Activated CD8-positive, alpha-beta memory T cell treated with anti-CD3 and anti-CD28 coated beads for 48 hours (primary cell): ENCODE measurements at places on chromosomes 5 and 9.

GRCh38 chr5:115069087-115069968, 100.4 kb downstream of the TRIM36 start:
- no peak for DNase-seq

GRCh38 chr5:98042521-98042920, 730.9 kb upstream of the RGMB start:
- DNase-seq: no peak

- DNase-seq: no peak
Observed at GRCh38 chr5:83742089-83742488, 21.4 kb upstream of the HAPLN1 start.

- DNase-seq: no peak
Observed at GRCh38 chr5:81371354-81371876, 22.5 kb downstream of the ACOT12 start.
